ENCODE measurements at places on chromosomes 13 and 19.

- no peak for DNase-seq
These were observed 11.9 kb downstream of the ZNF787 start for GRCh38 chr19:56109226-56109625.

DNA sequence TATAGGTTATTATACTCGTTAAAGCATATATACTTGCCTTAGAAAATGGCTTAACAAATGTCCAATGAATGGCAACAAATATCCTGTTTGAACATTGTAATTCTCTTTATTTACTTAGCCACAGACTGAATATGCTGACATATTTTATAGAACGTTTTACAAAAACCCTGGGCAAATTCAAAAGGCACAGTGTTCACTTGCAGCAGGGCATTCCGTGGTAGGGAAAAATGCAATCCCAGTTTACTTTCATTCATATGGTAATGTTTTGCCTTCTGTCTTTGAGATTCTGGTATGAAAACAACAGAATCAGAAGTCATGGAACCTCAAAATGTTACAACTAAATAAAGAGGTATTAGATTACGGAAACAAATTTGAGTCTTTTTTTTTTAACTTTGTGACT lies 56.2 kb upstream of the MYCBP2 start:
- DNase-seq = no peak

DNA sequence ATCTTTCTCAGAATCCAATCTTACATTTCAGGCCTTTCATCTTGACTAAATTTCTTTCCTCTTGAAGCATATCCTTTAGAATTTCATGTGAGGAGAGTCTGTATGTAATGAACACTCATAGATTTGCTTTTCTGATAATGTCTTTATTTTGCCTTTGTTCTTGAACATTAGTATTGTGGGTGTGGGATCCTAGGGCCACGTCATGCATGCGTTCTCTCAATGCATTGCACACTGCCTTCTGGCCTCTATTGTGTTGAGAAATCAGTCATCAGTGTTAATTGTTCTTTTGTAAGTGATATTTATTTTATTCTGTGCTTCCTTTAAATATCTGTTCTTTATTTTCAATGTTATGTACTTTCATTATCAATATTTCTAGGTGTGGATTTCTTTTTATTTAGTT lies 364.9 kb downstream of the OXGR1 start:
- no peak for DNase-seq

- DNase-seq = no peak
These were observed 2.6 kb downstream of the UBXN6 start for GRCh38 chr19:4454747-4455718.

DNA sequence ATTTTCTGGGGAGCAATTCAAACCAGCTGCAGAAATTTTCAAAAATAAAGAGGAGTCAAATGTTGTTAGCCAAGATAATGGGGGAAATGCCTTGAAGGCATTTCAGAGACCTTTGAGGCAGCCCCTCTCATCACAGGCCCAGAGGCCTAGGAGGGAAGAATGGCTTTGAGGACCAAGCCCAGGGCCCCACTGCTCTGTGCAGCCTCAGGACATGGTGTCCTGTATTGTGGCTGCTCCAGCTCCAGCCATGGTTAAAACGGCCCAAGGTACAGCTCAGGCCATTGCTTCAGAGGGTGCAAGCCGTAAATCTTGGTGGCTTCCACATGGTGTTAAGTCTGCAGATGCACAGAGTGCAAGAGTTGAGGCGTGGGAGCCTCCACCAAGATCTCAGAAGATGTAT lies 32.1 kb downstream of the NEK5 start:
- no peak for DNase-seq

GRCh38 chr19:45211751-45212381 lies 33.3 kb downstream of the BLOC1S3 start:
- no peak for DNase-seq

GRCh38 chr19:47020992-47021496 lies 1.4 kb downstream of the NPAS1 start:
- DNase-seq = no peak

DNA sequence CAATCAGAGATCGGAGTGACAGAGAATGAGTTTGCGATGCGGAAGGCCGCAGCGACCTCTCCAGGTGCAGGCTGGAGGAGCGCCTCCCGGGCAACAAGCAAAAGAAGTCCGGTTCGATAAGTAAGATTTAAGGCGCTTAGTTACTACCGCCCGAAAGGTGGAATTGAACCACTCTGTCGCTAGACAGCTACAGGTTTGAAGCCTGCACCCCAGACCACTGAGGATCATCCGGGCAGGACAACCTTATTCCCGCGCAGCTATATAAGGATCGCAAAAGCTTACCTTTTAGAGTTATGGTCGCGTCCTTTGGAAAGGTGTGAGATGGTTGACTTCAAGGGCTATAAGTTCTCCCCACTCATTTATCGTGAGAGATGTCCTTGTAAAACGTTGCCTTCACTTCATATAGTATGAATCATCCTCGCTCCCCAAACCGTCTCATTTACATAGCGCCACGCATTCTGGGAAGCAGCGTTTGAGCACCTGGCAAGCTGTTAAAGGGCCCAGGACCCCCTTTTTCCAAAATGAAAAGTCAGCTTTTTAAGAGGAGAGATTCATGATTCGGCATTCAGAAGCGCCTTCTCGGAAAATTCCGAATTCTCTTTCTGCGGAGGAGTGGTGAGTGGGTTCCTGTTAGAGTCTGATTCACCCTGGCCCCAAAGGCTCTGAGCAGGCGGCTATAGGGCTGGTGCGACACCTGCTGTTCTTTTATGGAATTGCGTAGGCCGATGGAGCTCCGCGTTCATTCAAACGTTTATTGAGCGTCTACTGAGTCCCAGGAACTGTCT lies 10.8 kb downstream of the FOSB start:
- peak; percentile 82 for DNase-seq

DNA sequence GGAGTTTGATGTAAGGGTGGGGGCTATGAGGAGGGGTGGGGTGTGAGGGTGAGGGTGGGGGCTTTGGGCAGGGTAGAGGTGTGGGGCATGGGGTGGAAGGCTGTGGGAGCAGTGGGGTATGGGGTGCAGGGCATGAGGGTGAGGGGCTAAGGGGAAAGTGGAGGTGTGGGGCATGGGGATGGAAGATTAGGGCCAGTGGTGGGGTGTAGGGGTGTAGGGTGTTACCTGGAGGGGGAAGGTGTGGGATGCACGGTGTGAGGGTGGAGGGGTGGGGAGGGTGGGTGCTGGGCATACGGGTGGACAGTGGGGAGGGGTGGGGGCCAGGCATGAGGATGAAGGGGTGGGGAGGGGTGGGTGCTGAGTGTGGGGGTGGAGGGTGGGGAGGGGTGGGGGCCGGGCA lies 22.9 kb upstream of the RASA3 start:
- DNase-seq = no peak

- peak; percentile 27 for DNase-seq
These were observed 1.4 kb upstream of the YIF1B start for GRCh38 chr19:38317104-38317612.

- DNase-seq = peak; percentile 47
These were observed 1395.8 kb downstream of the EFNB2 start for GRCh38 chr13:105139380-105140285.

GRCh38 chr19:38559428-38560401 lies 58.0 kb downstream of the MAP4K1 start:
- peak; percentile 30 for DNase-seq

DNA sequence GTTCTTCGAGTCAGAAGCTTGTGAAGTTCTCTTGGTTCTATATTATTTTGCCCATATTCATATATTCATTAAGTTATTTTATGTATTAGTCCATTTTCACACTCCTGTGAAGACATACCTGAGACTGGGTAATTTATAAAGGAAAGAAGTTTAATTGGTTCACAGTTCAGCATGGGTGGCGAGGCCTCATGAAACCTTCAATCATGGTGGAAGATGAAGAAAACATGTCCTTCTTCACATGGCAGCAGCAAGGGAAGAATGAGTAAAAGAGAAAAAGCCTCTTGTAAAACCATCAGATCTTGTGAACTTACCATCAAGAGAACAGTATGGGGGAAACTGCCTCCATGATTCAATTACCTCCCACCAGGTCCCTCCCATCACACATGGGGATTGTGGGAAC lies 182.3 kb downstream of the GPC5 start:
- no peak for DNase-seq

DNA sequence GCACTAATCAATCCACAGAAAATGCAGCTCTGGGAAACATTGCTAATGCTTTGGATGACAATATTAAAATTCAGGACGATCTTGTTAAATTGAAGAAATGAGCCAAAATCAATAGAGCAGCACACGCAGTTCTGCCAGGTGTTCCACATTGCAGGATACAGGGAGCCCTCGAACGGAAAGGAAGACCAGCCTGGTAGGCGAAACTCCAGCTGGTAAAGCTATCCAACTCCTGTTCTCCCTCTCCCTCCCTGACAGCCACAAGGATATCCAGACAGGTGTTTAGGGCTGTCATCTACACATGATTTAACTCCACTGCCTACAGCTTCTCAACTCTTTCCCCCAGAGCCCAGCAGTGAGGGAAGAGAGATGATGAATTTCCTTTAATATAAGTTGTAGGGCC lies 67.7 kb downstream of the EPSTI1 start:
- DNase-seq = no peak

- DNase-seq = no peak
These were observed 1.6 kb upstream of the ZNF529 start for GRCh38 chr19:36574741-36575140.

GRCh38 chr13:53821632-53822031 lies 793.0 kb downstream of the OLFM4 start:
- DNase-seq = no peak

DNA sequence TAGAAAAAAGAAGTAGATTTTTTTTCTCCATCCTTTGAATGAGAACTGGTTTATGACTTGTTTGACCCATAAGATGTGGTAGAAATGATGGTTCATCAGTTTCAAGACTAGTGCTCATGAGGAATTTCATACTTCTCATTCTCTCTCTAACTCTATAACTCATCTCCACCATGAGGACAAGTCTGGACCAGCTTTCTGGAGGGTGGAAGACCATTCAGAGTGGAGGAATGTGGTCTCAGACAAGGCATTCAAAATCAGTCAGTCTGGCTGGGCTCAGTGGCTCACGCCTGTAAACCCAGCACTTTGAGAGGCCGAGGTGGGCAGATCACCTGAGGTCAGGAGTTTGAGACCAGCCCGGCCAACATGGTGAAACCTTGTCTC lies 3.5 kb upstream of the EID2 start:
- DNase-seq = no peak

DNA sequence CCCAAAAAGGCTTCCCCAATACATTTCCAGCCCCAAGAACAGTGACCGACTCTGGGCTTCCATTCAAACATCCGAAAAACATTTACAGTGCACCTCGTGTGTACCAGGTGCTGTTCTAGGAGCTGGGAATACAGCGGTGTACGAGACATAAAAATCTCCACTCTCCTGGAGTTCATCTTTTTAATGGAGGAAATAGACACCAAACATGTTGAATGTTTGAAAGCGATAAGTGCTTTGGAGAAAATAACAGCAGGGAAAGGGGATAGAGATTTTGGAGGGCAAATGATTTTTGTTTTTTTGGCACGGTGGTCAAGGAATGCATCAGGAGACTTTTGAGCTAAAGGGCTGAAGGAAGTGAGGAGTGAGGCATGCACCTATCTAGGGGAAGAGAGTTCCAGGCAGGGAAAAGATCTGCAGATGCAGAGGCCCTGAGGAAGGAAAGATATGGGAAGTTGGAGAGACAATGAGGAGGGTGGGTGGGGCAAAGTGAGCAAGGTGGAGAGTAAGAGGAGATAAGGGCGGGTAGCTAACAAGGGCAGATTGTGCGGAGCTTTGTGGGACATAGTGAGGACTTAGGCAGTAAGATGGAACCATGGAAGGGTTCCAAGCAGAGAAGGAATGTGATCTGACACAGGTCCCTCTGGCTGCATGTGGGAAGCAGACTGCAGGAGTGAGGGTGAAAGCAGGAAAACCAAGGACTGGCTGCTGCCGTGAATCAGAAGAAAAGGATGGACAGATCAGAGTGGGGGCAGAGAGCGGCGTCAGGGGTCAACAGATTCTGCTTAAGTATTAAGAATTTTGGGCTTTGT lies 703 bp upstream of the FBL start:
- DNase-seq = no peak

- DNase-seq = no peak
These were observed 48.8 kb upstream of the INTS6 start for GRCh38 chr13:51501592-51502152.

DNA sequence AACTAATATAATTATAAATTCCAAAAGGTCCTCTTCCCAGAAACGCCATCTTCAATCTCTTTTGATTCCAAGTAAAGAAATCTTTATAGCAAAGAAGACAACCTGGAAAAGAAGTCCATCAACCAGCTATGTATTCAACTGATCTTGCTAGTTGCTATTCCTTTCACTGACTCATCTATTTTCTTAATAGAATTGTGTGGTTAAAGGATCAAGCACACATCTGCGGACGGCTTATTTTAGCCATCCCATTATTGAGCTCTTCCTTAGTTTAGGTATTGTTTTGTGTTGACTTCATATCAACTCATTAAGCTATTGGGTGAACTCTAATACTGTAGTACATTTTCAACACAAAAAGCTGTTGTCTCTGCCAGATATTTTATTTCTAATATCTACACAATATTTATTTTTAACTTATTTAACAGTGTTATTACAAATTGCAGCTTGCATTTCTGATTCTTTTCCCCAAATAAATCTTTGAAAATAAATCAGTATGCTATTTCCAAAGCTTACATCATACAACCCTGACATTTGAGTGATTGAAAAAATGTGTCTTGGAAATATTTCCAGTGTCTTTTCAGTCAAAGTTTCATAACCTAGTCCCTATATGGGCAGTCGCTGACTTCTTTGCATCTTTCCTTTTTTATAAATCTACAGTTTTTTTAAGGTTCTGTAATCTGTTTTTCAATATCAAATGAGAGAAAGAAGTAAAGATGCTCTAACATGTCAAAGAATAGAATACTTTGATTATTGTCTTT lies 158.8 kb upstream of the SPRY2 start:
- DNase-seq = no peak

GRCh38 chr13:97686594-97686993 lies 252.6 kb downstream of the RAP2A start:
- no peak for DNase-seq

DNA sequence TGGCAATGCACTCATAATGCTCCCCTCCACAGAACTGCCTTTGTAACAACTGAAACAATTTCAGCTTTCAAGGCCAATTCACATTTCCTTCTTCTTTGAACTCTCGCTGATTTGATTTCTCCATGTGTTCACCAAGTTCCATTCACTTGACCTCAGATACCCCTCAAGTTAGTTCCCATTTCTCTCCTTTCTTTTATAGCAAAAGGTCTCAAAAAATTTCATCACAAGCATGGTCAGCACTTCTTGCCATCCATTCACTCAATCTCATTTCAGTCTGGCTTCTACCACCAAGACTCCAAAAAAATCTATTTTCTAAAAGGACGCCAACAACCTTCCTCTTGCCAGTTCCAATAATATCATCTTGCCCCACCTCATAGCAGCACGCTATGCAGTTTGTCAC lies 135.7 kb downstream of the DIAPH3 start:
- no peak for DNase-seq

GRCh38 chr19:869245-870177 lies 10.0 kb downstream of the CFD start:
- no peak for DNase-seq
